Smooth muscle cell of trachea (primary cell): ENCODE measurements at places on chromosomes 2 and 18. TPM values are rescaled to one million over a fixed set of nuclear protein-coding genes. Genes with fewer than 3 reads are reported as not detected.

Gene NXPH2
- not detected in 2 replicates for total RNA-seq

Gene GALNT14
- 0.66 and 1.7 TPM in 2 replicates for total RNA-seq

Gene LBH
- 98.6 and 336 TPM in 2 replicates for total RNA-seq

Gene FAM228A
- total RNA-seq, result 1.3 and 6.0 TPM in 2 replicates

Gene ADAM17
- total RNA-seq, result 52.7 and 66.2 TPM in 2 replicates

Gene CSRNP3
- total RNA-seq, result 2.8 and 3.0 TPM in 2 replicates

Gene SULT1C2
- total RNA-seq, result 0.44 and 0.50 TPM in 2 replicates

Gene ELOA2
- total RNA-seq, result not detected in 2 replicates

Gene TDRD15
- not detected in 2 replicates for total RNA-seq

Gene IL1R1
- 105 and 154 TPM in 2 replicates for total RNA-seq

Gene RUFY4
- not detected in 2 replicates for total RNA-seq

Gene MROH2A
- not detected in 2 replicates for total RNA-seq

Gene CHPF
- total RNA-seq, result 94.8 and 168 TPM in 2 replicates

Gene CPS1
- total RNA-seq, result 20.9 and 21.3 TPM in 2 replicates

Gene DPP10
- total RNA-seq, result not detected in 2 replicates

Gene SRD5A2
- not detected in 2 replicates for total RNA-seq

Gene LIMS3
- total RNA-seq, result 2.3 TPM in 1 of 2 replicates, not detected in the other

Gene SNTG2
- not detected in 2 replicates for total RNA-seq

Gene PNPT1
- 13.9 and 21.2 TPM in 2 replicates for total RNA-seq

Gene POMC
- total RNA-seq, result 0.66 and 3.8 TPM in 2 replicates

Gene CD8B2
- not detected in 2 replicates for total RNA-seq

Gene TRIM43
- not detected in 2 replicates for total RNA-seq

Gene SERPINB5
- 0.29 TPM in 1 of 2 replicates, not detected in the other for total RNA-seq

Gene SKA1
- total RNA-seq, result 1.5 and 15.6 TPM in 2 replicates

Gene STEAP3
- 25.6 and 34.6 TPM in 2 replicates for total RNA-seq

Gene SUPT7L
- 14.9 and 22.8 TPM in 2 replicates for total RNA-seq

Gene CNRIP1
- 23.0 and 28.1 TPM in 2 replicates for total RNA-seq

Gene STAT4
- total RNA-seq, result 0.99 and 1.2 TPM in 2 replicates

Gene SPHKAP
- total RNA-seq, result under 0.01 TPM in 1 of 2 replicates, not detected in the other

Gene TXNL1
- total RNA-seq, result 39.5 and 74.2 TPM in 2 replicates

Gene SLC9A4
- total RNA-seq, result not detected in 2 replicates

Gene TUBA4B
- 0.17 TPM in 1 of 2 replicates, not detected in the other for total RNA-seq

Gene LYG2
- total RNA-seq, result not detected in 2 replicates

Gene MALL
- 39.9 and 41.2 TPM in 2 replicates for total RNA-seq

Gene CABLES1
- 10.2 and 35.7 TPM in 2 replicates for total RNA-seq

Gene CCDC102B
- 18.2 and 51.8 TPM in 2 replicates for total RNA-seq

Gene C2orf66
- 0.17 and 0.29 TPM in 2 replicates for total RNA-seq

Gene RNF125
- 1.2 and 1.5 TPM in 2 replicates for total RNA-seq

Gene CRYGC
- not detected in 2 replicates for total RNA-seq
